Mesenchymal stem cell (in vitro differentiated cells and primary cell): ENCODE measurements at places on chromosomes 12 and 14.

DNA sequence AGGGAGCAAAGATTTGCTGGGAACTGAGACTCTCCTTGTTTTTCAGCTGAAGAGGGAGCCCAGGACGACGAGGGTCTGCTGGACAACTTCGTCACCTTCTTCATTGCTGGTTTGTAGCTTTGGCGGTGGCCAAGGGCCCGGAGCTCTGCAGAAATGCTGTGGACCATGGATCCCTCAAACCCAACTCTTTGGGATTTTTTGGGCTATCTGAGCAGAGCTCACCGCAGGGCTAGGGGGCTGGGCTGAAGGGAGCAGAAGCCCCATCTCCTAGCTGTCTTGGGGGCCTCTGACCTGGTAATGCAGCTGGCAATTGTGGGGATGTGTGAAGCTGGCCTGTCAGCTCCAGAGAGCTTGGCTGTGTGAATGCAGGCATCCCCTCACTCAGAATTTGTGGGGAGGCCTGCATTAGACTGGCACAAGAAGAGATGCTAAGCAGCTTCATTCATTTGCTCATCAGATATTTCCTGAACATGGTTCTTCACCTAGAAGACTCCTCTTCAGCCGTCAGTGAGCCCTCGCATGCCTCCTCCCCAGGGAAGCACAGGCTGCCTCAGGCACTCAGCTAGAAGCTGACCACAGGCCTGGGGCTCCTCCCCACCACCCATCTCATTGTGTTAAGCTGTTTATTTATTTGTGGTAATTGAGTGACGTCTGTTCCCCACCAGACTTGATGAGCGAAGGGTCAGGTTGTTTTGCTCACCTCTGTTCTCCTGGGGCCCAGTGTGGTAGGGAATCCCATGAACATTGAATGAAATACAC lies 32.2 kb downstream of the CYP46A1 start:
- no peak for DNase-seq

- no peak for DNase-seq
Measured at GRCh38 chr12:71581206-71581605, 82.4 kb downstream of the ZFC3H1 start.

- DNase-seq: peak; percentile 76
Measured at GRCh38 chr12:94618995-94619695, 31.2 kb downstream of the TMCC3 start.

- DNase-seq: no peak
Measured at GRCh38 chr14:85622106-85622505, 92.2 kb downstream of the FLRT2 start.

DNA sequence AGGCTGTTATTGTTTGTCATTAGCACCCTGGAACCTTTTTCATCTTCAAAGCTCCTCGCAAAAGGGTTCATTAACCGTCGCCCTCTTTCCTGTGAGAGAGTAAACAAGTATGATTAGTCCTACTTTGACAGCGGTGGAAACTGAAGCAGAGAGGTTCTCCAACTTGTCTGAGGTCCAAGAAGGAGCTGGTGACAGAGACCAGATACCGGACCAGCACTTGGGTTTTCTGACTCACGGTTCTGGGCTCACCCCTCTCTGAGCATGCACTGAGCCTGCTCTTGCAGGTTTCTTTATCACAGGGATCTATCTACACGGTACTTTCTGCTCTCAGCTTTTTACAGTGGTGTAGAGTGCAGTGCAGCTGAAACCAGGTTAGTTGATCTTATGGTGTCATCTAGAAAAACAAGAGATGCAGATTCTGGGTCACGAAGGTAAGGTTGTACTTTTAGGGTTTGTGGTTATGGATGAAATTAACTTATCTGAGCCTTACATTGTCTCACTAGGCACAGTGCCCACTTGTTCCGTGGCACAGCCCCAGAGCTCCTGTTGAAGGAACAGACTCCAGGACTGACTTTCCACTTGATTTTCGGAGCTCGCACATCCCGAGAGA lies 62.1 kb downstream of the PPP2R5C start:
- DNase-seq: peak; percentile 70

GRCh38 chr12:47382305-47382704 lies 302.5 kb upstream of the AMIGO2 start:
- no peak for DNase-seq
